ENCODE measurements at places on chromosomes 5 and 9.

DNA sequence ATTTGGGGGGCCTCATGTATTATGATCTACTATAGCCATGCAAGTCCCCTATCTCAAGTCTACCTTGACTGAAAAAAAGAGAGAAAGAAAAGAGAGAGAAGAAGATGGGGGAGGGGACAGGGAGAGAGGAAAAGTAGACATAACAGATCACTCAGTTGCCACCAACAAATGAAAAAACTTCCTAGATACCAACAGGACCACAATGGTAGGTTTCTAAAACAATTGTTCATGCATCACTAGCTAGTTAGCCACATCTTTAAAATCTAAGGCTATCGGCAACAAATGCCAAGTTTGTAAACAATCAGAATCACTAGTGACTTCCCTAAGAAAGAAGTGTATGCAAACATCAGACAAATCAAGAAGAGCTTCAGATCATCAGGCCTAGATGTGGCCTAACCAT, 328.2 kb downstream of the BNC2 start:
- no peak for DNase-seq

- DNase-seq: no peak
Observed at GRCh38 chr5:68116868-68117411, 98.6 kb upstream of the PIK3R1 start.

- DNase-seq: no peak
Observed at GRCh38 chr9:19988281-19988680, 199.4 kb upstream of the SLC24A2 start.

DNA sequence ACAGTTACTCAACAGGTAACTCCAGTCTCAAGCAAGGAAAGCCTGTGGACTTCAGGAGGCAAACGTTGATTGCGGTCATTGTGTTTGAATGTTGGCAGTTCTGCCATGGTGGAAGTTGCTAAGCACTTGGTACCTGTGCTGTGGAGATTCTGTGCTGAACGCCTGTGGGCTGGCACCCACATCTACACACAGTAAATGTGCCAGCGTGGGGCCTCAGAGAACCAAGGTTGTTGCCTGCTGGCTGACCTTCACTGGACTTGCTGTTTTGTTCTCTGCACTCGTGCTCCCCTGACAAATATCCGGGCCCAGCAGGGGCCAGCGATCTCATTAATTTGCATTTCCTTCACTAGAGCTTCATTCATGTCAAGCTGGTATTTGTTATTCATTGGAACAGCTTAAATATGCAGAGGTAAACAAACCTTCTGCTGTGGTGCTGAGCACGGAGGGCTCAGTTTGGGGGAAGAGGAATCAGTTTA, 141.8 kb downstream of the PRKACG start:
- no peak for DNase-seq

DNA sequence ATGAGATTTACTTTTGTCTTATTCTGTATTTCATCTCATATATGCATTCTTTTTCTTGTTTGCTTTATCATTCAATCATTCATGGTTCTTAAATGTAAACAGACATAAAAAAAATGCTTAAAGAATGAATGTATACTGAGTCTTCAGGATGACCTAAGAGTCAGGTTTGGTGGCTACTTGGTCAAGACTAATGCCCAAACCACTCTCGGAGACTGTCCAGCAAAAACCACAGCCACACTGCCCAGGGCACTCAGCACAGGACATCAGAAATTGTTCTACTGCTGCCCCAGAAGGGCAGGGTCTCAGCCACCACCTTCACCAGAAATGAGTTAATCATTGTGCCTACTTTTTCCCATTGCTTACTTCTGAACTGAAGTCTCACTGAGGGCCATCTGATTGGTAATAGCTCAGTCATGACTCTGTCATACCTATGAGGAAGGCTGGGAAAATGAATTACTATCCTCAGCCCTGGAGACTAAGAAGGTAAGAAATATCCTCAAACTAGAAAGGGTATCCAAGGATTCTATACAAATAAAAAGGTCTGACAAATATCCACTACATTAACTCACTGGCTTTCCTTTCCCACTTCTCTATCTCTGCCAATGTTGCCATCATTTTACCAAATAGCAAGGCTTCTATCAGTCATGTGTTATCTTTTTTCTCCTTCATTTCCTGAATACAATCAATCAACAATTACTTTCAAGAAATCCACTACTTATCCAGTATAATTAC, 236.1 kb downstream of the CETN3 start:
- DNase-seq: no peak

- no peak for DNase-seq
Observed at GRCh38 chr9:27194401-27195091, 85.5 kb downstream of the TEK start.

DNA sequence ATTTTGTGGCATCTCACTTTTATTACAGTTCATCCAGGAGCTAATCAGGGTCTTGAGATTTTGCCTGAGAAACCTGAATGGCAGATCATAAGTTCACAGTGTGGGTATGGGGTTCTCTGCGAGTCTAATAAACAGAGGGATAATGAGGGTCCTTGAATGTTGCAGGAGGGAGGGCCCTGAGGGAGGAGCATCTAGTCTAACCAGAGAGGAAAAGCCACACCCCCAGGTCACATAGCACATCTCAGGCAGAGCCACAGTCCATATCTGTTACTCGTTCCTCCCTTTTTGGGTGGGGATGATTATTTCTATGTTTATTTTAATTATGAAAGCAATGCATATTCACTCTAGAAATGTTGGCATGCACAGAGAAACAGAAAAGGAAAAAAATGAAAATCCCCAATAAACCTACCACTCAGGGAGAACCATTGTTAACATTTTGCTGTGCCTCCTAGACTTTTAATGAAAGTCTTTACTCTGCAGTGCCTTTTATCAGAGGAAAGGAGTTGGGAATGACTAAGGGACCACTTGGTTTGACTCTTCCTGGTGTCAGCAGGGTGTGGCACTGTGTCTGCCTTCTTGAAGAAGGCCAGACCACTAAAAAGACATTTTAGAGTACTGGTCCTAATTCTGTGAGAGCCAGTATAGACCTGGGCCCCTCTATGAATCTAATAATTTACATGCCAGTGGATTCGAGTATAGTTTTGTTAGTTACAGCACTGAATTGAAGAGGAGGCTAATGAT, 2.8 kb downstream of the GALNT12 start:
- no peak for DNase-seq

GRCh38 chr5:96509316-96509715, 76.3 kb upstream of the PCSK1 start:
- no peak for DNase-seq

GRCh38 chr5:158938200-158938599, 161.5 kb downstream of the EBF1 start:
- DNase-seq: no peak

- no peak for DNase-seq
Observed at GRCh38 chr5:96896276-96896675, 20.0 kb downstream of the ERAP2 start.

GRCh38 chr9:4371108-4371507, 71.2 kb upstream of the GLIS3 start:
- no peak for DNase-seq

DNA sequence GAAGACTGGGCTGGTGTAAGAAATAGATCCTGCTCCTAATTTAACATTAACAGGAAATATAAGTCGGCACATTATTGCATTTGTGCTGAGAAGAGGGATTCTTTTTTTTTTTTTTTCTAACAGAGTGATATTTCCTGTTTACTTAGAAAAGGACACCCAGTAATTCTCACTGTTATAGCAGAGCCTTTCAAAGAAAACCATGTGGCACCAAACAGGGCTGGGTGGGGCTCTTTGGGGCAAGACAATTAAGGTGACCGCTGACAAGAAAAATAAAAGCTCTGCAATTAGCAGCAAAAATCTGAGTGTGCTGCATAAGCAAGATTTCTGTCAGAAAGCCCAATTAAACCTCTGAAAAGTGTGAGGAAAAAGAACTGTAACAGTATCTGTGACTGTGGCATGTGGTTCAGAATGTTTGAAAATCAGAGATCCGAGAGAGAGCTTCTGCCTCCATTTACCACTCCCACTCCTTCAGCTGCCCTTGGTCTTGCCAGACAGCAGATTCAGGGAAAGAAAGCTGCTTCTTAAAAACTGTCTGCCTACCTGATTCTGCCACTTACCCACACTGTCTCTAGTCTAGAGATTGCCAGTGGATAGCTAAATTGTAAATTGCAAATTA, 77.1 kb upstream of the IQGAP2 start:
- no peak for DNase-seq

DNA sequence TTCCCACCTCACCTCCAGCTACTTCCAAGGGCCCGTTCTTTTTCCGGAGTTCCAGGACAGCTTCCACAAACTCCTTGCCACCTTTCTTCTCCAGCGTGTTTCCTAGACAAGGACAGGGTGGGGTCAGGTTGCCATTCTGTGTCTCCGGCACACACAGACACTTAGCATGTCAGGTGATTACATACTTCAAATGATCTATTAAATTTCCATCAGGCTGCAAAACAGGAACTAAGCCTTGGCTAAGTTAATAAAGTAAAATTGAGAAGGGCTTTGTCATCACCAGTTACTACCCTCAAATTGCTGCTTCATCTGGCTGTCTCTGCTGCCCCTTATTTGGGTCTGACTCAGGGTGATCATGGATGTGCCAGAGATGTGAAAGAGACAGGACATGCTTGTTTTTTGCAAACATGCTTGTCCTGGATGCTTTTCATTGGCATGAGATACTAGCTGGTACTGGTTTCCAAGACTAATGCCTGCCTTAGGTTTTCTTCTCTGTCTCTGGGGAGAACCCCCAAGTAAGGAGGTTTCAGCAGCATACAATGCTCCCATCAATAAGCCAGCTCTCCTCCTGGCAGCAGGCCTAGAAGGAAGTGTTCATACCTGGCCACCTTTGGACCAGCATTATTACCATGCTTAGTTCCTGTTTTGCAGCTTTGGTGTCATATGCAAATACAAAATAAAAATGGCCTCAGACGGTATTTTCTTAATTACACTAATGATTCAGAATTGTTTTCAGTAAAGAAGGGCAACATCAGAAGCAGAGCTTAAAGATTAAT, 52.9 kb downstream of the MACROH2A1 start:
- no peak for DNase-seq

- no peak for DNase-seq
Observed at GRCh38 chr9:117008461-117008860, 321.4 kb downstream of the TRIM32 start.

DNA sequence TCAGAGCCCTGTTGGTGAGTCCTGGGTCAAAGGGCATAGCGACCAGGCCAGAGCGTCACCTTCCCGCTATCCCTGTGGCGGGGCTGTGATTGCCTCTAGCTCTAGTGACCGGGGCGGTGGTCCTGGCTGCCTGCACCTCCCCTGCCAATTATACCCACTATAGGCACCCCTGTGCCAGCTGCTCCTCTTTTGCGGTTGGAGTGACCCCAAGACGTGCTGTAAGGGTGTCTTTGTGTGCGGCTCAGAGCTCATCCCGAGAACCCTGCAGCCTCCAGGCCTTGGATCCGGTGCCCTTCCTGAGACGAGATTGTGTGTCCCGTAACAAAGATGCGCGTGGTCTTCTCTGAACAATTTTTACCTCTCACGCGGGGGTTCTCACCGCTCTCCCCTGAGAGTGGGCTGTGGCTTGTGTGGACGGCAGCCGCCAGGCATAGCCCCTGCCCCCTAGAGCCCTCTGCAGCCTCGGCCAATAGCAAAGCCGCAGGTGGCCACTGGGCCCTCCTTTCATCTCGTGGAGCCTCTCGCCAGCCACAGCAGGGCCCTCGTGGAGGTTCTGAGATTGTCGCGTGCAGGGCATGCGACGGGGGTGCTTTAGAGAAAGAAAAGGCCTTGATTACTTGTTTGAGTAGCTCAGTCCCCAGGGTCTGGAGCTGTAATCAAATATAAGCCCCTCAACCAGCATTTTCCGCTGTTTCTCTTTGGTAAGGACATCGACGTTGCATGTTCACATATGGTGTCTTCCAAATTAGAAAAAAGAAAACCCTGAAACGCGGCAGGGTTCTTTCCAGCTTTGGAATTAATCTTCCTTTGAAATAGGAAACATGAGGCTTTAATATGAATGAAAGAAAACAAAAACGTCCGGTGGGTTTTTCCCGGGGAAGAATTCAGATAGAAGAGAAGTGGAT, 10.7 kb downstream of the NKD2 start:
- no peak for DNase-seq

- DNase-seq: peak; percentile 3
Observed at GRCh38 chr5:65483546-65484346, 2.0 kb upstream of the ADAMTS6 start.

GRCh38 chr9:70534471-70534870, 120.0 kb upstream of the KLF9 start:
- no peak for DNase-seq

DNA sequence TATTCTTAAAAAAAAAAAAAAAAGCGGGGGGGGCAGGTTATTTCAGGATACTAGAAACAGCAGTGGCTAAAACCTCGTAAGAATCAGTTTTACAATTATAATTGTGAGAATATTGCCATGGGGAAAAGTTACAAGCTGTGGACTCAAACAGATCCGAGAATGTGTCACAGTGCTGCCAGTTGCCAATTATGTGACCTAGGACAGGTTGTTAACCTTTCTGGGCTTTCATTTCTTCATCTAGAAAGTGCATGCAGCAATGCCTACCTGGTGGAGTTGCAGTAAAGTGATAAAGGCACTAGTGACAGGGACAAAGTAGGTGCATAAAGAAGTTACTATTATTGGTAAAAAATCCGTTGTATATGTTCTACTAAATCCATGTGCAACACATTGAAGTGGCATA, 75.8 kb downstream of the CDH6 start:
- no peak for DNase-seq

DNA sequence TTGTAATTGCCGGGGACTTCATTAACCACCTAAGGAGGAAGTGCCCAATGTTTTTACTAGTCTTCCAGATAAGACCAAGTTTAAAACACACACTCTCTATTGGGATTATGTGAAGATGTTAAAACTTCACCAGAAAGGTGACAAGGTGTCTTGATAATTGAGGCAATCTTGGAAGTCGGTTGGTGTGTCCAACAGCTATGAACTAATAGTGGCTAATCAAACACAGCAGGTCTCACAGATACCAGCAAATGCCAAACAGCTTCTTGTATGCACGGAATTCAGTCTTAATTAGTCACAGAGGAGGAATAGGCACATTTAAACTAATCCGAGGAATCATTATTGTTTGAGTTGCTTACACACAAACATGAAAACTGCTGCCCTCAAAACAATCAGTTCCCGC, 214.5 kb downstream of the SEC61B start:
- DNase-seq: no peak

DNA sequence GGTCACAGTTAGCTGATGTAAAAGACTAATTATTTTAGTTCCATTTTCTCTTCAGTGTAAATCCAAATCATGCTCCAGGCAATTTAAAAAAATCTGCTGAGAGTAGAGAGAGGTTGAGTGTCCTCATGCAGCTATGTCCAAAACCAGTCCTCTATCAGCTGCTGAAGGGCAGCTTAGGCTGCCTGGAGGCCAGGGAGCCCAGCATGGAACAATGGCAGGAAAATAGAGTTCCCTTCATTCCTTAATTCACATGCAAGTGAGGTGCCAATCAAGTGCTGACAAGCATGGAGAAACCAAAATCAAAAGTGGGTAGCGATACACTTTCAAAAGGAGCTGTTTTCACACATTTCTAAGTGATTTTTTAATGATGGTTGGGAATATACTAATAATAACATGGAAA, 78.3 kb upstream of the POU5F2 start:
- no peak for DNase-seq

All from substantia nigra (tissue), 51 donors.